ENCODE measurements at places on chromosomes 1 and 21.

DNA sequence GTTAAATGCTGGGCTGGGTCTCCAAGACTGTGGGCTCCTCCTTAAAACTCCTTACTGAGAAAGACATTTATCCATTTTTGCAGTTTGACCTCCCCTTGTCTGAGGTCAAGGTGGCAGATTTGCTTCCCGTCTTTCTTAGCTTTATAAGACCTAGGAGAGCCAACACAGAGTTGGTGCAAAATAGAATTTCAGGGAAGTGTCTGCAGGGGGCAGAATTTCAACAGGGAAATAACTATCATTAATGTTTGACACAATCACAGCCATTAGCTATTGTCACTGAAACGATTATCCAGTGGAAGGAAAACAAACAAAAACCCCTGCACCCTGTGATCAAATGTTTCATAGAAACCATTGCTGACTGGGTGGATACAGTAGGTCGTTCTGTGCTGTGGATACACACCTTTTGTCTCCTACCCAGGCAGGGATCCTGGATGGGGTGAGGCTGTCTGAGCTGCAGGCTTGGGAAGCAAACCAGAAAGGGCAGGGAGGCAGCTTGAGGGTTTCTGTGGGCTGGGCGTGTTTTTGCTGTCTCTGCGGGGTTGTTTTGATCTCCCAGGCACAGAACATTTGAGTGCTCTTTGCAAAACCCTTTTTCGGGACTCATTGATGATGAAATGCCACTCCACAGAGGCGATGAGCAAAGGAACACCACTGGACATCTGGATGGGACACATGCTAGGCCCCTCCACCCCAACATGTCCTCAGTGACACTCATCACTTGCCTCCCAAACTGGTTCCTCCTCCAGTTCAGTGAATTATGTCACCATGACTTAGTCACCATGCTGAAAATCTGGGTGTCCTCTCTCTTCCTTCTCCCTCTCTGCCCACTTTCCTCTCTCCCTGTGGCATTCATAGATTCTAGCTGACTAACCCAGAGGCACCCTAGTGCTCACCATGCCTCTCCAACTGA is 94.2 kb upstream of the SERBP1 start:
- DNase-seq = no peak

GRCh38 chr1:177024623-177025022 is 139.9 kb downstream of the ASTN1 start:
- DNase-seq = no peak

DNA sequence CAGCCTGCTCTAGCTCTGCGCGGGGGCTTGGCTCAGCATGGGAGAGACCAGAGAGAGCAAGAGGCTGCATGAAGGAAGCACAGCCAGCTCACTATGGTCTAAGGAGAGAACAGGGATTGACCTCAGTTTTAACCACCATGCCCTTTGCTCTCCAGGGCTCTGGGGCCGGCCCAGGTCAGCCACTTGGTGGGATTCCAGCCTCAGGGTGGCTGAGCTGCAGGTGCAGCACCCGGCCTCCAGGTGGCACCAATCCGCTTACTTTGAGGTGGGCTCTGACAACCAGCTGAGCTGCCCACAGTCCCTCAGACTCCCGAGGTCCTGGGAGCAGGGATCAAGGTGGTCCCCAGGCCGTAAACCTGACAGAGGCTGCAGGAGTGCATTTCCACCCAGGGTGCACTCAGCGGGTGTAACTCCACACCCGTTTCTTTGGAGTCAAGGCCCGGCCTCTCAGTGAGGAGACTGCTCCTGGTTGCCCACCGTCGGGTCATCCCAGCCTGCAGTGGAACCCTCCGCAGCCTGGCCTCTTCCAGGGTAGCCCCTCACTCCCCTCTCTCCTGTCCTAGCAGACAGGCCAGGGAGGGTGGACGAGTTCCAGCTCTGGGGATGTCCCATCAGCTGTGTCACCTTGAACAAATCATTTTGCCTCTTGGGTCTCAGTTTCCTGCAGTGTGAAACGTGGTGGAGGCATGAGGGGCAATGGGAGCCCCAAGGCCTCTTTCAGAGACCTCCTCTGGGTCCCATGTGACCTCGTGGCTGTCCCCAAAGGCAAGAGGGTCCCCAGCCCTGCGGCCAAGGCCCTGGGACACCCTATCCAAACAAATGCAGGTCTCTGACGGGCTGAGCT is 607 bp upstream of the LGR6 start:
- DNase-seq = peak; percentile 14

DNA sequence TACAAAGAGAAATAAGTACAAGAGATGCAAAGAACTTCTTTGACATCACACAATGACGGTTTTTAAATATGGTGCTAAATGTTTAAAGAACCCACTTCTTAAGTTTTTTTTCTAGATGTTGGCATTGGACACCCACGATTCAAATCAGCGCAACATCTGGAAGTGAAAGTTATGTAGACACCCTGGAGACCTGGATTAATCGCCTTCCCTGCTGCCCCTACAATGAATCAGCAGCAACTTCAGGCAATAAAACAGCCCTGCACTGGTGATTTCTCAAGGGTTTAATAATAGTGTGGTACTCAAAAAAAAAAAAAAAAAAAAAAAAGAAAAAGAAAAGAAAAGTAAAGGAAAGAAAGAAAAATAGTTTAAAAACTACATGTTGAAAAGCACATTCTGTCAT is 248.3 kb downstream of the NUF2 start:
- no peak for DNase-seq

DNA sequence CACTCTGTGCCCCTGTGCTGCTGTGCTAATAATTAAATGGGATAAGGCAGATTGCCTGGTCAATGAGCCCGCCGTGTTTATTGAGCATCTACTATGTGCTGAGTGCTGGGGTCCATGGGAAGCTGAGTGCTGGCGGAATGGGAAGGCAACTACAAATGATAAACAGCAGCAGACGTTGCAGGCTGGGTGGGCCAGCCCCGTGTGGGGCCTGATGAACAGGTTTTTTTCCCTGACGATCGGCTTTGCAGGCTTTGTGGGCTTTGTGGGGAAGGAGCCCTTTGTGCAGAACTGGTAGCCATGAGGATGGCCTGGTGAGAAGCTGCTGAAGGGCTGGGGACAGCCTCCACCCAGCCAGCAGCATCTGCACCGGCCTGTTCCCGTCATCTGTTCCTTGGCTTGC is 3.5 kb downstream of the PDE9A start:
- DNase-seq = no peak

GRCh38 chr21:15616864-15617574 is 112.8 kb upstream of the USP25 start:
- DNase-seq = no peak

GRCh38 chr1:44246806-44247205 is 33.5 kb downstream of the DMAP1 start:
- DNase-seq = no peak

GRCh38 chr1:9841460-9841859 is 17.7 kb upstream of the CLSTN1 start:
- no peak for DNase-seq

GRCh38 chr21:35395728-35396127 is 346.6 kb upstream of the RUNX1 start:
- DNase-seq = no peak

GRCh38 chr1:243842978-243843511 is 7.0 kb downstream of the AKT3 start:
- no peak for DNase-seq

DNA sequence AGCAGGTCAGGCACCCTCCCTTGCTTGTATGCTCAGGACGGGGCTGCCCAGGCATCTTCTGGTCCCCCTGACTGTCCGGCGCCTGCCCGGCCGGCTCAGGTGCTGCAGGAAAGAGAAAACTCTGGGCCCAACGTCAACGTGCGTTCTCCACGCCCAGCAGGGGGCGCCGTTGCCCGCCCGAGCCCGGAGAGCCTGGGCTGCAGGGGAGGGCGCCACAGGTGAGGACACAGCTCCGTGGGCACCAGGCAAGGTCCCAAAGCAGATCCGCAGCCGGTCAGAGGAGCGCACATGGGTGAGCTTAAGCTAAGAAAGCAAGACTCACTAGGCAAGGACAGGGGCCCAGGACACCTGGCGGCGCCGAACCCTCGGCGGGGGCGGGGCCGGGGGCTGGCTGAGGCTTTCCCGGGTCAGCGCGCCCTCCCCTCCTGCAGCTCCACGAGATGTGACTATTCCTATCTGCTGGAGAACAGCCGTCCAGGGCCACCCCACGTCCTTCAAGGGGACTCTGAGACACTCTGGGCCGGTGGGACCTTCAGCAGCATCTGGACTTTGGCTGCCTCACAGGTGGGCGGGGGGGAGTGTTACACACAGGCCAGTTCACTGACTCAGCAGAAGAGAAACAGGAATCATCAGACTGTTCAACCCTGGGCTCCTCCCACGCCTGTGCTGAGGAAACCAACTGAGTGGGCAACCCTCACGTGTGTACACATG is 29.3 kb downstream of the KRTAP10-1 start:
- DNase-seq = peak; percentile 58

Data from stimulated activated CD8-positive, alpha-beta memory T cell treated with anti-CD3 and anti-CD28 coated beads, Interleukin-4, amount 100 ng/mL, for 4 hours (primary cell).